Hepatocyte (in vitro differentiated cells): ENCODE measurements at places on chromosomes 3 and 15.

GRCh38 chr3:193981504-193981903 is 154.4 kb upstream of the HES1 start:
- DNase-seq, result no peak

- no peak for DNase-seq
Observed at GRCh38 chr15:36831904-36832287, 252.5 kb downstream of the CDIN1 start.

DNA sequence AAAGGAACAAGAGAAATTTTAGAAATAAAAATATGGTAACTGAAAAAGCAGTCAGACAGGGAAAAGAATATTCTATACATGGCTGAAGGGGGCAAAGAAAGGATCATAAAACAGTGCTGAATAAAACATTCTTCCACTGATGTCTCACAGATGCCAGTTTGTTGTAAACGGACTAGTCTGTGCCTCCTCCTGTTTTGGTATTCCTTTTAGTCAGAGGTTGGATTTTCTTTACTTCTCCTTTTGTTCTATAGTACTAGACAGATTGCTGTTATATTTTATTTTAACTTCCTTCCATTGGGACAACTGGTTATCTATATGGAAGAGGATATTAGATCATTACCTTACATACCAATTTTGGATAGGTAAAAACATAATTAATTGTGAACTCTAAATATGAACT is 16.0 kb upstream of the GNB5 start:
- no peak for DNase-seq

GRCh38 chr15:35605764-35606449 is 59.9 kb upstream of the DPH6 start:
- DNase-seq, result no peak

- DNase-seq, result no peak
Observed at GRCh38 chr3:34919025-34919424, 720.3 kb upstream of the ARPP21 start.

DNA sequence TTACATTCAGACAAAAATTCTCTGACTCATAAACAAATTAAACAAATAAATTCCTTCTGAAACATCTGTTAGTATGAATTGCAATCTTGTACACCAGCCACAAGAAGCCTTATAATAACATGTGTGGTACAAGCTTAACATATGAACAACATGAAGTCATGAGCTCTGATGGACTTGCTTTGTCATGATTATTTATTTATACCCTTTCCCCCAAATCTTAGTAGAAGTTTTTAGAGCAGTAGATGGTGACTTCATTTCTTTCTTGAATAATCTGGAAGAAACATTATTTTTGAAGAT is 633.4 kb downstream of the EPHA3 start:
- DNase-seq, result no peak
